Tongue (tissue), 3 donors: ENCODE measurements at places on chromosomes 1 and 21. TPM values are rescaled to one million over a fixed set of nuclear protein-coding genes. Genes with fewer than 3 reads are reported as not detected.

Gene RCSD1
- 141 TPM for total RNA-seq

Gene CFHR2
- total RNA-seq, result not detected

Gene ANXA9
- total RNA-seq, result 1.6 TPM

Gene LEPR
- 19.6 TPM for total RNA-seq

Gene CHIA
- total RNA-seq, result not detected

Gene LMX1A
- total RNA-seq, result 0.72 TPM

Gene ITGB2
- total RNA-seq, result 17.3 TPM
